ENCODE measurements at places on chromosomes 4 and X.

DNA sequence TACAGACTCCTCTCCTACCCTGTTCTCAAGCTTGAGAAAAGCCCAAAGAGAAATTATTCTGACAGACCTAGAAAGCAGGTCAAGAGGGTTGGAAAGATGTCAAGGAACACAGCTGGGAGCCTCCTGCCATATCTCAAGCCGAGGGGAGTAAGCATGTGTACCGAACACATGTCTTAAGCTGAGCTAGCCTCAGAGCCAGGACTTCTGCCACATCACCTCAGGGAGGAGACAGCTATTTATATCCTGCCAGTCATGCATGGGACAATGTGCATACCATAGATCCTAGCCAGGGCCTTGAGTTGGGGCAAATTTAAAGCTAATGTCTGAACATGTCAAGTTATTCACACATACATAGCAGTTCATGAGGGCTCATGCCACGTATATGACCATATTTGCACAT, 11.8 kb downstream of the TMEM31 start:
- no peak for DNase-seq

DNA sequence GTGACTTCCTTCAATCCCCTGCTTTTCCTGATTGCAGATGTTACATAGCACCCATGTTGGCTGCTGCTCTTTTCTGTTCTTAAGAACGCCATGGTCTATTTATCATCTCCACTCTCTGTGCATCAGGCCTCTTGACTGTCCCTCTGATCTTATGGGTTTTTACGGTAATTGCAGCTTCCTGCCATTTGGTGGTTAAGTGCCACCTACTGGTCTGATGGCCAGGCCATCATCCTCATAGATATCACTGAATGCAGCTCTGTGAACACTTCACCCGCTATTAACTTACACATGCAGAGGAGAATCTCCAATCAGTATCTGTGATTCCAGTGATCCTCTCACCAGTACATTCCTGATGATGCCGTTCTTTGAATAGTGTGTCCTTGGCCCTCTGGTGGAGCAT, 382.4 kb downstream of the TRAM1L1 start:
- peak; percentile 35 for DNase-seq

GRCh38 chr4:106494066-106494465, 125.5 kb upstream of the GIMD1 start:
- DNase-seq: no peak

- no peak for DNase-seq
These were observed 46.8 kb downstream of the FIP1L1 start for GRCh38 chr4:53424280-53424679.

DNA sequence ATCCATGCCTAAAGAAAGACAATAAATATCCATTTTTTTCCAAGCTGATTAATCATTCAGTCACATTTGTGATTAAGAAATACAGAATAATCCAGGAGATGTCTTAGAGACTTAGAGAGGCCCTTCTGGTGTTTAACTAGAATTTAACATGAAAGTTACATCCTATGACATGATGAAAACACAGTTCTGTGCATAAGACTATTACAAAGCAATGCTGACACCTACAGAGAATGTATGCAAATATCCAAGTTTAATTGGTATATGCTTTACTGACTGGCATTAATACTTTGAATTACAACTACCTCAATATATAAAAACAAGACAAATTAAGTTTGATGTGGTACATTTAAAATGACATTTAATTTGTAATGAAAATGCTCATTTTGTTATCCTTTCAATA, 17.8 kb upstream of the TLL1 start:
- no peak for DNase-seq

- no peak for DNase-seq
These were observed 131.3 kb downstream of the IL1RAPL2 start for GRCh38 chrX:104697294-104697693.

DNA sequence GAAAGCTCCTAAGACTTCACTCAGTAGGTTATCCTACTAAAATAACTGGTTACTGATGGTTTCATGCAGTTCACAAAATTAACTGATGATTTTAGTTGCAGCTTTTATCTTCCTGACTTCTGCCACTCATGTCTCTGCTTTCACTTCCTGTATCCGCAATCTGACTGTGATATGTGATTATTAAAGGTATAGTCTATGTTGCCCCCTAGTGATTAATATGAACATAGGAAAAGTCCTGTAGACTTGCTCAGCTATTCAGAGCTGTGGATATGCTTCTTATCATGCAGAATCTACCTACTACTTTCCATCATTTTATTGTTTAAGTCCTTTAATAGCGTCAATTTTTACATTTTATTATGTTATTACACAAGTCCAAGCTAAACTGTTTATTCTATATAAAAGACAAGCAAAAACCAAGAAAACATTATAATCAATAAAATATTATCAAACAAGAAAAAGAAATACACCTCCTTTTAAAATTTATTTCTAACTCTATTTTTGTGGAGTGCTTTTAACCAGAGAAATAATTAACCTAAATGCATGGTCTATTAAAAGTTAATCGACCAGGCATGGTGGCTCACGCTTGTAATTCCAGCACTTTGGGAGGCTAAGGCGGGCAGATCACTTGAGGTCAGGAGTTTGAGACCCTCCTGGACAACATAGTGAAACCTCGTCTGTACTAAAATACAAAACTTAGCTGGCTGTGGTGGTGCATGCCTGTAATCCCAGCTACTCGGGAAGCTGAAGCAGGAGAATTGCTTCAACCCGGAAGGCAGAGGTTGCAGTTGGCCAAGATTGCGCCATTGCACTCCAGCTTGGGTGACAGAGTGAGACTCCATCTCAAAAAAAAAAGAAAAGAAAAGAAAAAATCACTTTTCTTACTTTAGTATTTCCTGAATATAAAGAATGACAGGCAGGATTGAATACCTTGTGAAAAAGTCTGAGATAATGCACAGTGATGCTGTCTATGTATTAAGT, 40.4 kb upstream of the TLR2 start:
- DNase-seq: peak; percentile 89

DNA sequence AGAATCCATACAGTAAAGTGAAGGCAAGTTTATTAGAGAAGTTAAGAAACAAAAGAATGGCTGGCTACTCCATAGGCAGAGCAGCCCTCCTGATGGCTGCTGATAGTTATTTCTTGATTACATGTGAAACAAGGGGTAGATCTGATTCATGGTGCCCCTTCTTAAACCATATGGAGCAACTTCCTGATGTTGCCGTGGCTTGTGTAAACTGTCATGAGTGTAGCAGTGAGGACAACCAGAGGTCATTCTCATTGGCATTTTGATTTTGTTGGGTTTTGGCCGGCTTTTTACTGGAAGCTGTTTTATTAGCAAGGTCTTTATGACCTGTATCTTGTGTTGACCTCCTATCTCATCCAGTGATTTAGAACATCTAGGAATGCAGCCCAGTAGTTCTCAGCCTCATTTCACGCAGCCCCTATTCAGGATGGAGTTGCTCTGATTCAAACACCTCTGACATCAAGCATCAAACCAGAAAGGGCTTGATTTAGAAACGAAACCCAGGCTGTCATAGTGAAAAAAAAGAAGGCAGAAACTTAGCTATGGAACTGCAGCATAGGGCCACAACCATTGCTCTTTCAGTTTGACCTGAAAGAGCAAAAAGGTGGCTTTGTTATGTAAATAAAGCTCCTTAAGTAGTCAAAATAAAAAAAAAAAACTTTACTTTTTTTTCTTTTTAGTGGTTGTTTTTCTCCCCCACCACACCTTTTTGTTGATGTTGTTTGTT, 37.8 kb downstream of the SPCS3 start:
- no peak for DNase-seq

DNA sequence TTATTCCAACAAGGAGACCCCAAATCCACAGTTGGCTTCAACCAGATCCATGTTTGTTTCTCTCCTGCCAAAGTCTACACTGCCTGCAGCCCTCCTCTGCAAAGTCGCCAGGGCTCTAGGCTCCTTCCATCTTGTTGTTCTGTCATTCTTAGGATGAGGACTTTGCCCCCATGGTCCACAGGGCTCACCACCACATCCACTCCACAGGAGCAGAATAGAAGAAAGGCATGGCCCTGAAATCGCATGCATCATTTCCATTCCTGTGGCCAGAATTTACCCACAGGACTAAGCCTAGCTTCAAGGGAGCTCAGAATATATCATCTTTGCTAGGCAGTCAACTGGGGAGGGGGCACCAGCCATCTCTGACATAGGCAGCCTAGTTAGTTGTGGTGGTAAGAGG, 254.7 kb downstream of the FBXW7 start:
- no peak for DNase-seq

DNA sequence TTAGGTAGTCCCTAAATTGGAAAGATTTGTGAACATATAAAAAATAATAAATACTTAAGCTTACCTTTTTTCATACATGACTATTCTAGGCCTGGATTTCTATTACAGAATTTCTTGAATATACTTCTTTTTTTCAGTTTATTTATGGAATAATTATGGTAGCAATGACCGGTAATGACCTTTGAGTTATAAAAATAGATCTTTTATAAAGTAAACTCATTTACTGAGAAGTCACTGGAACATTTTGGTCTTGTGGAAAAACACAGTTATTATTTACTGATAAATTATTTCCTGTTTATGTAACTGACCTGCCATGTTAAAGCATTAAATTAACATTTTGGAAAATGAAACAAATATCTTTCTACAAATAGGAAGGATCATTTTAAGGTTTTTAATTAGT, 80.4 kb upstream of the RASGEF1B start:
- DNase-seq: no peak

- no peak for DNase-seq
These were observed 32.9 kb downstream of the UGDH start for GRCh38 chr4:39494354-39494753.

GRCh38 chr4:120466429-120466828, 399.8 kb upstream of the MAD2L1 start:
- no peak for DNase-seq

- no peak for DNase-seq
These were observed 9.0 kb downstream of the PDGFC start for GRCh38 chr4:156962528-156962974.

- no peak for DNase-seq
These were observed 200.0 kb upstream of the FTHL17 start for GRCh38 chrX:31271615-31272471.

GRCh38 chrX:54530357-54530900, 410 bp downstream of the GNL3L start:
- DNase-seq: peak; percentile 14

- DNase-seq: no peak
These were observed 12.4 kb upstream of the PACRGL start for GRCh38 chr4:20687864-20688263.

- no peak for DNase-seq
These were observed 119.0 kb upstream of the MAP9 start for GRCh38 chr4:155495572-155496293.

DNA sequence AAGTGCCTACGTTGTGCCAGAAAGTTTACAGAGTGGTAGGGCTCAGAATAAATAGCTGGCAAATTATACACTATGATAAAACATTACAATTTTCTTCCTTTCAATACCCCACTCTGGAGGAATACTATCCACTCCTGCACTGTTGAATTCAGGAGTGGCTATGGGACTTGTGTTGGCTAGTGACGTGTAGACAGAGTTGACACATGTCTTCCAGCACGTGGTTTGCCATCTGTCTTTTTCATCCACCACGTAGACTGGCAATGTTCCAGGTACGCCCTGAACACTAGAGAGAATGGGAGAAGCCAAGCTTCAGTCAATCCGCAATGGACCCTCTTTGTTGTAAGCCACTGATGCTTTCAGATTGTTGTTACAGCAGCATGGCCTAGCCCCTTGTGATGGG, 168.8 kb upstream of the RBPJ start:
- DNase-seq: no peak

GRCh38 chr4:74056114-74056857, 17.8 kb upstream of the CXCL3 start:
- peak; percentile 80 for DNase-seq

DNA sequence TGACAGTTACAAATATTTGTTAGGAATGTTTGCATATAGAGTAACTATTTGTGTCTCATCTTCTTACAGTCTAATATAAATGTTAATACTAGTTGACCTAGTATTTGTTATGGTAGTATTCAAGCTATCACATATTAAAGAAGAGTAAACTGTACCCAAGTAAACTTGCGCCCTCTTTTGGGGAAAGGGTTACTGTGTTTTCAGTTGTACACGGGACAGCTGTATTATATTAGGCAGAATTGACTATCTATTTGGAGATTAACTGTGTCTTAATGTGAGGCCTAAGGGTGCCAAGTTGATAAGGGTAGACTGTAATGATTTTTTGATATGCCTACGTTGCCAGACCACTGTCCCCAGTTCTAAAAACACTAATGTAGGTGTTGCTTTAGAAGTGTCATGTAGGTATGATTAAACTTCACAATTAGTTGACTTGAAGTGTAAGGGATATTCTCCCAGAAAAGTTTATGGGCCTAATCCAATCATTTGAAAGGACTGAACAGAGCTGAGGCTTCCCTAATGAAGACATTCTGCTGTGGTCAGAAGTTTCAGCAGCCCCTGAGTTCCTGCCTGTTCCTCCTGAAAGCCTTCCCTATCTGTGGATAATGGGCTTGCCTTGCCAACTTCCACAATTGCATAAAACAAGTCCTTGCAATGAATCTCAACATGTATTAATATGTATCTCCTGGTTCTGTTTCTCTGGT, 172.8 kb upstream of the CXCL13 start:
- peak; percentile 46 for DNase-seq

DNA sequence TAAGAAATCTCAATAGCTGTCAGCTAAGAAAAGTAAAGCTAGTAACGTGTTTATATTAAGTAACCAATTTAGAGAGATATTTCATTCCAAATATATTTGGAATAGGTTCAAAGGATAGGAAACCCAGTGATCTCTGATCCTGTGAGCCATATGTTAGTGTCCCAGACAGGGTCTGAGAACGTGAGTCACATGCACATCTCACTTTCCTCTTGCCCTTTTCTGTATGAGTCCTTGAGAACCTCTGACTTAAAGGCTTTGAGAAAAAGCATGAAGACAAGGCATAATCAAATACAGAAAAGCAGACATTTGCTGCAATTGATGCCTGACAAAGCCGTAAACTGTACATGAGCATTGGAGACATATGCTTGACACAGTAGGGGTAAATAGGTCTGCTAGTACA, 655.1 kb upstream of the ADGRL3 start:
- no peak for DNase-seq

- no peak for DNase-seq
These were observed 2.9 kb upstream of the ZMYM3 start for GRCh38 chrX:71256856-71257255.

DNA sequence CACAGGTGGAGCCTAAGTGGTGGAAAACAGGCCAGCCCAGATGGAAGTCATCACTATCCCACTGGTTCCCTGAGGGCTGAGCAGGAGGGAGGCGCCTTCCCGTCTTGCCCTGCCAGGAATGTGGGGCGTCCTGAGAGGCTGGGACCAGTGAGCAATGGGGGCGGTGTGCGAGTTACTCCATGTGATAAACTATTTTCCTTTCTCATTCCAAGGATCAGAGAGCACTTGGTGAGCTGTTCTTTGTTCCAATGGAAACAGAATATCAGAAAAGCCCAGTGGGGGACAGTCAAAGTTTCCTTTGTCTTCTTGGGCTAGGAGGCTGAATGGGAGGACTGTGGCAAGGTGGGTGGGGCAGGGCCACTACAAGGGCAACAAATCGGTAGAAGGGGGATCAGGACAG, 86.2 kb downstream of the NHSL2 start:
- DNase-seq: no peak

GRCh38 chr4:7186031-7186430, 6.3 kb upstream of the SORCS2 start:
- peak; percentile 29 for DNase-seq
